Fibroblast of skin of left quadriceps (primary cell): ENCODE measurements at places on chromosomes 3 and 15.

GRCh38 chr3:156382458-156383346 lies 172.2 kb downstream of the SSR3 start:
- DNase-seq = no peak

DNA sequence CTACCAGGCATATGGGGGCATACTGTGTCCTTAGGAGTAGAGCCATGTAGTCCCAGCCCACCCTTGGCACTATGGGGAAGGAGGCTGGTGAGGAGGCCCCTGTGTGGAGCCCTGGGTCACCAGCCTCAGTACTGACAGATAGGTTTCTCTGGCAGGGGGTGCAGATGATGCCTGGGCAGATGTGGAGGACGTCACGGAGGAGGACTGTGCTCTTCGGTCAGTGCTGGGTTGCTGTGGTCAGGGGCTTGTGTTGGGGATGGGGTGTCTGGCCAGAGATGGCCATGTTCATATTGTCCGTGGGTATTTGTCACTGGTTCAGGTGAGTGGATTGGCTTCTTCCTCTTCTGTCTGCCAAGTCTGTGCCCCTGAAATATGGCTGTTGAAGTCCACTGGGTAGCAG lies 20.0 kb downstream of the MTMR14 start:
- DNase-seq = no peak

DNA sequence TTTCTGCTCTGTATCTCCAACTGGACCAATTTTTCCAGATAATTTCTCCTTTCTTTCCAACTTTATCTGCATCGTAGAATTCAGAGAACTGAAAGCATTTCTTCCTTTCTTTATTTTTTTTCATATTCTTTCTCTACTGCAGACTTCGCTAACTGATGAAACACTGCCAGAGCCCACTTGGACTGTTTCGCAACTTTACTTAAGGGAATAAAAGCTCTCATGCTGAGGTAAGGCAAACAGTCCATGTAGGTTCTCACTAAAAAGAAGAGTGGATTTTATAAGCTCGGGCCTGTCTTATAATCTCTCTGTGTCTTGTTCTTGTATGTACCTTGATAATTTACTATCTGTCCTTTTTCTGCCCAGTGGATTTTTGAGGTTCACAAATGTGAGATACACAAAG lies 163.5 kb downstream of the CNTN4 start:
- DNase-seq = no peak

- DNase-seq = no peak
Observed at GRCh38 chr3:59268170-59268569, 218.3 kb upstream of the CFAP20DC start.
